Stimulated activated CD8-positive, alpha-beta memory T cell treated with anti-CD3 and anti-CD28 coated beads, Interleukin-7, amount 100 ng/mL, for 24 hours (primary cell): ENCODE measurements at places on chromosomes 1 and 21.

- no peak for DNase-seq
Measured at GRCh38 chr1:91569411-91570119, 68.9 kb downstream of the CDC7 start.

DNA sequence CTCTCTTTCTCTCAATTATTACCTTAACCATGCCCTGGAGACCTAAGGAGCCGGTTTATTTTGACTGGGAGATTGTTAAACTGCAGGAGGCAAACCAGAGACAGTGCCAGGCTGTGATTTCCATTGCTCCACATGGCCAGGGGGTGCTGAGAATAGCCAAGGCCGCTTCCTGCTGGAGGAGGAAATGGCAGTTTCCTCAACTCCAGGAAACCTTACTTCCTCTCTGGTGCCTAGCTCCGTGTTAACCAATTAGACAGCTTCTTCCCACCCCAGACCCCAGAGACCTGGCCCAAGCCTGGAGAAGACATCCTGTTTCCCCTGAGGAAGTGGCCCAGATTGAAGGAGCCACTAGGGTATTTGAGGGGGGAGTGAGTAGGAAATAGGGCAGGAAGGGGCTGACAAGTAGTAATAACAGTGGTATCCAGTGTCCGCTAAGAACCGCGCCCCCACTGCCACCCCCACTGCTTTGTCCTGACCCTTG, 161.2 kb downstream of the PLPP3 start:
- DNase-seq = no peak

DNA sequence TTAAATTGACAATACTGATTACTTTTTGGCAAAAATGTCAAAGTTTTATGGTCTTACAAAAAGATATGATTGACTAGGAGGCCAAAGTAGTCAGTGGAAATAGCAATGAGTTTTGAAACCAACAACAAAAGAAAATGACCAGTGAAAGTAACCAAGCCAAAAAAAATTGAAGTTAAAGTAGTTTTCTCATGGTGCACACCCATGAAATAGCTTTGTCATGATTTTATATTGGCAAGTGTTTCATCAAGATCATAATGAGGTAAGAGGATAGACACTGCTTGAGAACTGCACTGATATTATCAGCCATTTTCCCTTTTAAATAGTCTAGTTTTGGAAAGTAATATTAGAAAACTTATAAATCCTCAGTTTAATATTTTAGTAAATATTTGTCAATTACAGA, 206.2 kb upstream of the ADAMTS5 start:
- no peak for DNase-seq

DNA sequence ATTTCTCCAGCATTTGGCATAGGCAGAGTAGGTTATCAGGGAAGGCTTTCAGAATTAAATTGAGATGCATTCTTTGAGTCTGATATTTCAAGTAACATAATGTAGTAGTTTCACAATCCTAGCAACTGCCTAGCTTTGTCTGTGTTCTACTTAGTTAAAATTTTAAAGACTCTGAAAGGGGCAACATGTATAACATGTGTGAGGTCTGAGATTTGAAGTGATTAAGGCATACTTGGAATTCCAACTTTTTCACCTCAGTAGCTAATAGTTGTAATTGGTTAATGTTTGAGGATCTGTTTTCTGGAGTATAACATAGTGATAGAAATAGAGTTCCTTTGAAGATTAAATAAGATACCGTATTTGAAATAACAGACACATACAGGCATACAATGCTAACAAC, 335.2 kb upstream of the BEND5 start:
- no peak for DNase-seq

GRCh38 chr1:41362749-41363590, 1.7 kb downstream of the FOXO6 start:
- no peak for DNase-seq

GRCh38 chr21:17900990-17901385, 81.8 kb upstream of the C21orf91 start:
- no peak for DNase-seq

- DNase-seq = no peak
Measured at GRCh38 chr1:222790115-222790514, 24.7 kb upstream of the DISP1 start.

- no peak for DNase-seq
Measured at GRCh38 chr1:203551550-203551949, 57.6 kb downstream of the OPTC start.

GRCh38 chr1:248783367-248783766, 27.8 kb upstream of the LYPD8 start:
- DNase-seq = no peak

DNA sequence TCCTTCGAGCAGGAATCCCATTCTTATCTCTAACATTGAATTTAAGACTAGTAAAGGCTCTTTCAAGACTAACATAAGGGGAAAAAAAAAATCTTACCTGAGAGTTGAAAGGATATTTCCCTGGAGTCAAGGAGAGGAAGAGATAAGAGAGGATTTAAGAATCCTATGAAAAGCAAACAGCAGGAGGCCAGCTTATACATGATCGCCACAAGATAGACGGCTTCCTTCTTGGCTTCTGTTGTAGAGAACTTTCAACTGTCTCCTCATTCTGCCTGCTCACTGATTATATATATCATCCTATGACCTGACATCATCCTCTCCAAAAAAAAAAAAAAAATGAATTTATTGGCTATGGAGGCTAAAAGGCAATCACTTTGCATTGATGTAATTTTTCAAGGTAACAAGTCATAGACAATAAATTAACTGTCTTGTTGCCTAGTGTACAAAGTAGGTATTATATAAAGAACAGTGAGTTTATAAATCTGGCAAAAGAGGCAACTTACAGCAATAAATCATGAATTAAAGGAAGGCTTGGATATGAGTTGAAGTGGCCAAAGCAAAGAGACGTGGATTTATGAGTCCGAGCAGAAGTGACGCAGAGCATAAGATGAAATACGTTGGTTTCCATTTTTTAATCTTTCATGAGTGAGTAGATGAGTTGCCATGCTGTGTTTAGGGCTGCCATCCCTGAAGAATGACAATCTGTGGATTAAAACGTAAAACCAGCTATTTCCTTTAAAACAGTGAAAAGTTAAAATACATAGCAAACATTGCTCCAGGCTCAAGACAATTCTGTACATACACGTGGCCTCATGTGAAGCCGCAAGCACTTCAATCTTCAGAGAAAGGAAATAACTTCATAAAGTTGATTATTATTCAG, at the start of gene UTS2:
Gene UTS2, minus strand, starts transcription at position 262 of the 880 bp plus-strand sequence. Its CDS starts 62 bp downstream, at position 200.
- DNase-seq = no peak

DNA sequence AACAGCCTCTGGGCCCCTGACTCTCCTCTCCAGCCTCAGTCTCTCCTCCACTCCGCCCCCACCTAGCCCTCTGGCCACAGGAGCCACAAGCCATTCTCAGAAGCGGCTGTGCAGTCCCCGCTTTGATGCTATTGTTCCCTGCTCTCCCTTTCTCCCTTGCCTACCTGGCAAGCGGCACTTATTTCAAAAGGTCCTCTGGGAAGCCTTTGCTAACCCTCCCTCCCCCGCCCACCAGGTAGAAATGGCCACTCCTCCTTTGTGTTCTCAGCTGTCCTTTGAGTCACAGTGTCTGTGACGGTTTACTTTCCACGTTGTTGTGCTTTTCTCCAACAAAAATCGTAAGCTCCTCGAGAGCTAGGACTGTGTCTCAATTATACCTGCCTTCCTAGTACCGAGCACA, 338.4 kb upstream of the PROX1 start:
- no peak for DNase-seq
